Sigmoid colon (tissue), 7 donors: ENCODE measurements at places on chromosomes 5 and 9. TPM values are rescaled to one million over a fixed set of nuclear protein-coding genes. Genes with fewer than 3 reads are reported as not detected.
A peak's percentile ranks its signal among the peaks of the same experiment; 100 is the strongest.

DNA sequence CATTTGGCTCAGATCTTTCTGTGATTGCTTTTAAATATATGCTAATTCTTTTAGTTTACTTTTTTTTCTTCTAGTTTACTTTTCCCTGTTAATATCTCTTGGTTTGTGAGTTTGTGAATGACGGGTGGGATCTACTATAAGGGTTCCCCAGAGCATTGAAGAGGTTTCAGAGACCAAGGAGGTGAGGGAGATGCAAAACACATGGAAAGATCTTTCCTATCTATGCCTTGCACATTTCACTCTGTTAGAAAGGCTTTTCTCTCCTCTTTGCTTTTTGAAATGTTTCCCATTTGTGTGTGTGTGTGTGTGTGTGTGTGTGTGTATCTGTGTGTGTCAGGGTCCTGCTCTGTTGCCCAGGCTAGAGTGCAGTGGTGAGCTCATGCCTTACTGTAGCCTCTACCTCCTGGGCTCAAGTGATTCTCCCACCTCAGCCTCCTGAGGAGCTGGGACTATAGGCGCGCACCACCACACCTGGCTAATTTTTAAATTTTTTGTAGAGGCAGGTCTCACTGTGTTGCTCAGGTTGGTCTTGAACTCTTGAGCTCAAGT lies 50.7 kb downstream of the CNTLN start:
- no peak overlapping the region for H3K4me3 ChIP-seq
- no peak overlapping the region for H3K27ac ChIP-seq
- no peak for DNase-seq
- H3K4me1 ChIP-seq = no peaks in the 10 kb centered on the region
- H3K36me3 ChIP-seq = no peaks in the 10 kb centered on the region
- H3K27me3 ChIP-seq = no peaks in the 10 kb centered on the region

GRCh38 chr5:155969537-155969936 lies 357.4 kb upstream of the SGCD start:
- DNase-seq = no peak
- H3K27me3 ChIP-seq = no peaks in the 10 kb centered on the region
- no peak overlapping the region for H3K27ac ChIP-seq
- H3K4me1 ChIP-seq = no peaks in the 10 kb centered on the region

SMU1 gene
- 22.3 TPM for total RNA-seq

FRRS1L gene
- 4.5 TPM for total RNA-seq

PCDHB3 gene
- total RNA-seq = 1.8 TPM

- H3K27me3 ChIP-seq = no peaks in the 10 kb centered on the region
- H3K36me3 ChIP-seq = no peaks in the 10 kb centered on the region
- no peaks in the 10 kb centered on the region for H3K4me1 ChIP-seq
- no peak overlapping the region for H3K27ac ChIP-seq
These were observed 18.9 kb downstream of the KIF24 start for GRCh38 chr9:34310215-34310614.

QRFP gene
- total RNA-seq = not detected

DNA sequence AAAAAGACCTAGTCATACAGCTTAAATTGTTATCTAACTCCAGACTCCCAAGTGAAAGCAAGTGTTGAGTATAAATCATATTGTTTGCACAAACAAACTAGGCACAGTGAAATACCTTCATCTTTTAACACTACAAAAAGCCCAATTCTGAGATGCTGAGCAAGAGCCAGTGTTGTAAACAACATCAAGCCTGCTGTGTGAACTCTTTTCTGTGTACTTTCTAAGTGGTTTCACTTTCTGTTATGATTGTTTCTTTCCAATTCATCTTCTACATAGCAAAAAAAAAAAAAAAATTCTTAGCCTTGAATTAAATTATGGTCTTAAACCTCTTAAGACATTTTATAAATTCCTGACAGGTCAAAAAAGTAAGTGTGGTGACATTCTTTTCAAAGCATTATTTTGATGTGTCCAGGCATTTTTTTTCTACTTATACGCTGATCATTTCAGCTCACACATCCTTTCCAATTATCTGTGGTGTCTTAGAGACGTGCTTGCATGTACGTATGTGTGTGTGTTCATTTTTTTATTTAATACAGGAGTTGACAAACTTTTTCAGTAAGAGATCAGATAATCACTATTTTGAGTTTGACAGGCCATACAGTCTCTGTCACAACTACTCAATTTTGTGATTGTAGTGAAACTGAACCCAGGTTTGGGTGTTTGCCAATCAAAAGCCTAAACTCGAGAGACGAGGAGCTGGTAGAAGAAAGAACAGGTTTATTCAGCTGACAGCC lies 556.1 kb downstream of the CDH9 start:
- H3K4me1 ChIP-seq = no peaks in the 10 kb centered on the region
- DNase-seq = no peak
- no peaks in the 10 kb centered on the region for H3K36me3 ChIP-seq

DNA sequence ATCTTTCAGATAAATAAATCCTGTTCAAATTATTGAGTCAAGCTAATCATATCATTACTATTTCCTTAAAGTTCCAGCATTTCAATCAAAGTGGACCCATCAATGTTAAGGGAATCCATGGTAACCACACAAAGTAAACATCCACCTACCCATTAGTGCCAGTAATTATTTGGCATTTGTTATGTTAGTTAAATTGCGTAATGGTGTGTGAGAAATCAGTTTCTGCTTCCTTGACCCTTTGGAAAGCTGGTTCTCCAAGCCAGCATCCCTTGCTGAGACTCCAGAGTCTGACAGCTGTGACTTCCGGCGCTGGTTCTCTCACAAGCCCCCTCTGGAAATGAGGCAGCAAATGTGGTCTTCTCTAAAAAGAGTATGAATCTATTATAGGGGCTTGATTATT lies 308.6 kb upstream of the EFNA5 start:
- H3K4me3 ChIP-seq = no peak overlapping the region
- no peak overlapping the region for H3K27ac ChIP-seq
- no peaks in the 10 kb centered on the region for H3K4me1 ChIP-seq
- H3K27me3 ChIP-seq = no peaks in the 10 kb centered on the region

HSPB3 gene
- 3.9 TPM for total RNA-seq

FXN gene
- total RNA-seq = 8.7 TPM

DNA sequence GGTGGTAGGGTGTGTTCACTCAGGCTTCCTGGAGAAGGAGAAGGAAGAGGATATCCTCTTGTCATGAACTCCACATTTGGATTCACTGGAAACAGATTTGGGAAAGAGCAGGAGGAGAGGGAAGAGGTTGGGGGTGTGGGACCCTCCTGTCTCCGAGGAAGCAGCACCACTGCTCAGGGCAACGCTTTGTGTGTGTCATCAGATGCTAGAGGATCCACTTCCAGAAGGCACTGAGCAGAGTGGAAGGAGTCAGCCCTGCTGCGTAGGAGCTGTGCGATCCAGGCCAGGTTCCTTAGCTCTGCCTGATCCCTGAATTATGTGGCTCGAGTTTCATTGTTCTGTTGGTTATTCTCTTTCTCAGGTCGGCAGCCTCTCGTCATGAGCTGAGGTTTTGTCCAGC lies 37.3 kb upstream of the TJP2 start:
- H3K27ac ChIP-seq = no peak overlapping the region
- no peak overlapping the region for H3K4me3 ChIP-seq
- no peaks in the 10 kb centered on the region for H3K36me3 ChIP-seq
- no peaks in the 10 kb centered on the region for H3K27me3 ChIP-seq
- no peaks in the 10 kb centered on the region for H3K4me1 ChIP-seq

DNA sequence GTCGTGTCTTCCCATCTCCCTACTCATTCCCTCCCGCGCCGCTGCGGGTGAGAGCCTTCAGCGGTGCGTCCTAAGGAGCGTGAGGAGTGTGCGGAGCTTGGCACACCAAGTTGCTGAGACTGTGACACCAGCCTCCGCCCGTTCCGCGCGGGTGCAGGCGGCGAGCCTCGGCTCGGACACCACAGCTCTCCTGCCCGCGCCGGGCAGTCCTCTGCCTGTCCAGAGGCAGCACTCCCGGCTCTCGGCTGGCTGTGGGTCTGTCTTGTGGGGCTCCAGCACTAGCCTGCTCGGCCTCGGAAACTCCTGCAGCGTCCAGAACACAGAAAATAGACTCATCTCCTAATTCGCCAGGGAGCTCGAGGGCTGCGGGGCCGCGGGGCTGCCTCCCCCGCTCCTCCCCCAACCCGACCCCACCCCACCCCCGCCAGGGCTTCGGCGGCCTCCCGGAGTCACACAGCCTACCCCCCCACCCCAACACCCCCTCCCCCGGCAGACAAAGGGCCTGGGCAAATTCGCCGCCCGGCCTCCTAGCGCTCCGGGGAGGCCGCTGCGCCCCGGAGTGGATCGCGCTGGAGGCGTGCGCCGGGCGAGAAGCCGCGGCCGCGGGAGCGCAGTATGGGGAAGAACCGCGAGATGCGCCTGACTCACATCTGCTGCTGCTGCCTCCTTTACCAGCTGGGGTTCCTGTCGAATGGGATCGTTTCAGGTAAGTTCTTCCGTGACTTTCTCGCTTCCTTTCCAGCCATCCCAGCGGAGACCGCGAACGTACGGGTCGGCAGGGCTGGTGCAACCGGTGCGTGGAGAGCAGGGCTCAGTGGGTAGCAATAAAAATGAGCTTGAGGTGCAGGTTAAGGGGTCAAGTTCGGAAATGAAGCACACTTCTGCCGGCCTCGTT lies at the start of gene ADAMTS19:
ADAMTS19 (plus strand) TSS at position 522 of the 895 bp plus-strand sequence; CDS start at position 616, 94 bp downstream.
- H3K27me3 ChIP-seq = peaks cover 7% of the 10 kb centered on the region
- H3K27ac ChIP-seq = peak within 1 kb of the TSS; percentile 13
- H3K4me3 ChIP-seq = peak within 1 kb of the TSS; percentile 19
- DNase-seq = no peak

CD72 gene
- 0.95 TPM for total RNA-seq

DNA sequence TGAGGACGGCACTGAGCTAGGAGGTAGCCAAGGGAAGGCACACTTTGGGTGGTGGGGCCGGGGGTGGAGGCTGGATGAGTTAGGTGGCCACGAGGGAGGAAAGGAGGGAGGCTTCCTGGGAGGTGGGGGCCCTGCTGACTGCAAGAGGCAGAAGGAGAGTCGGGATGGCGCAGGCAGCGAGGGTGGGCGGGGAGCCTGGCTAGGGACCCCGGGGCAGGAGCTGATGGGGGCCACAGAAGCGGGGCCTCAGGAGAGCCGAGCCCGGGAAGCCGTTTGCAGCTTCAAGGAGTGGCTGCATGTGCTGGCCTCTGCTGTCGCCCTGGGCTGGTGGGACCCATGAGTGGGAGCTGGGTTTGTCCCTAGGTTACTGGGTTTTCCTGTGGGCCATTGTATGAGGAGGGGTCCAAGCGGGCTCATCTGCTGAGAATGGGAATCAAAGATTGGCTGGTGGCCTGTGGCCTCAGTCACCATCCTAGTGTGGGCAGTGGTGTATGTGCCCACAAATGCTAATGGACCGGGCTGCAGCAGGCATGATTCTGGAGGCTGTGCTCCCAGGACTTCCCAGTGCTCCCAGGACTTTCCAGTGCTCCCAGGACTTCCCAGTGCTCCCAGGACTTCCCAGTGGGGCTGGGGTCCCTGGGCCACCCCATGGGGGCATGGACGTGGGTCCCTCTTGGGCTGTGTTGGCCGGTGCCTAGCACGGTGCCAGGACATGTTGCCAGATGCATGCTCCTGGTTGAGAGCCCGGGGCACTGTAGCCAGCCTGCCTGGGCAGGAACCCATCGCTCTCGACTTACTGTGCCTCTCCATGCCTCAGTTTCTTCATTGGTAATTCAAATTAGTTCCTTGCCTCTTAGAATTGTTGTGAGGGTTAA lies 40.2 kb downstream of the UNC5A start:
- no peaks in the 10 kb centered on the region for H3K36me3 ChIP-seq
- no peak overlapping the region for H3K4me3 ChIP-seq
- H3K27me3 ChIP-seq = peaks cover 64% of the 10 kb centered on the region
- H3K4me1 ChIP-seq = no peaks in the 10 kb centered on the region
- no peak overlapping the region for H3K27ac ChIP-seq

GRCh38 chr5:154520861-154521453 lies 42.9 kb upstream of the HAND1 start:
- H3K4me3 ChIP-seq = no peak overlapping the region
- H3K27me3 ChIP-seq = no peaks in the 10 kb centered on the region
- H3K27ac ChIP-seq = no peak overlapping the region
- no peaks in the 10 kb centered on the region for H3K36me3 ChIP-seq
- no peaks in the 10 kb centered on the region for H3K4me1 ChIP-seq
